Naive thymus-derived CD8-positive, alpha-beta T cell (primary cell): ENCODE measurements at places on chromosomes 7 and 10. TPM values are rescaled to one million over a fixed set of nuclear protein-coding genes. Genes with fewer than 3 reads are reported as not detected.

CPA5 gene
- 9.4 TPM for total RNA-seq

HIBADH gene
- total RNA-seq = 18.3 TPM

WNT8B gene
- not detected for total RNA-seq

TAS2R40 gene
- not detected for total RNA-seq

FAM25G gene
- total RNA-seq = not detected

GPER1 gene
- total RNA-seq = 0.25 TPM
